Right ventricle myocardium inferior (tissue), 1 donor: ENCODE measurements at places on chromosomes 13 and 19.

DNA sequence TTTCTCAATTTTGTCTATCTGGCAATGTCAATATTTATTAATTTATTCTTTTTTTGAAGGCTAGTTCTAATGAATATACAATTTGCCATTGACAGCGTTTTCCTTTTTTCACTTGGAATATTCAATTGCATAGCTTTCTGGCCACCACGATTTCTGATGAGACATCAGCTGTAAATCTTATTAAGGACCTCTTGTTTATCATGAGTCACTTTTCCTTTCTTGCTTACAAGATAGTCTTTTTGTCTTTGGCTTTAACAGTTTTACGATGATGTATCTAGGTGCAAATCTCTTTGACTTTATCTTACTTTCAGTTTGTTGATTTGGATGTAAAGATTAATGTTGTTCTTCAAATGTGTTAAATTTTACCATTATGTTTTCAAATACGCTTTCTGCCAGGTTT is 991.6 kb upstream of the SLC10A2 start:
- no peak for DNase-seq

- DNase-seq: no peak
Observed at GRCh38 chr19:46435009-46435408, 6.3 kb upstream of the PNMA8C start.

GRCh38 chr13:30745906-30746686 is 10.8 kb downstream of the ALOX5AP start:
- no peak for DNase-seq

GRCh38 chr13:97858161-97858560 is 95.3 kb upstream of the IPO5 start:
- no peak for DNase-seq

- no peak for DNase-seq
Observed at GRCh38 chr13:43482026-43482425, 304.7 kb downstream of the ENOX1 start.

DNA sequence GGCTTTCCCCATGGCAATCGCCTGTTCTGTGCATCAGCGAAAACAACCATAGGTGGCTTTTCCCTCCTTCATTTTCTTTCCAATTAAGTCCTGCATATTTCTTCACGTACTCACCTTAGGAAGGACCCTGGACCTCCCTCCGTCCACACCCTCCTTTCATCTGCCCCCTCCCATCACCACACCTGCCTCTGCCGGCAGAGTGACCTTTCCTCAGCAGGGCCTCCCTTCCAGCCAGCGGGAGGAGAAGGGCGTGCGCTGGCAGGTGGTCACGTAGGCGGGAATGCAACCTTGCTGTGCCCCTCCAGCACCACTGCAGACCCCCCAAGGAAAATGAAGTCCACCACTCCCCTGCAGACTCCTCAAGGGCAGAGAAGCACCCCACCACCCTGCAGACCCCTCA is 61.1 kb downstream of the GSX1 start:
- no peak for DNase-seq

DNA sequence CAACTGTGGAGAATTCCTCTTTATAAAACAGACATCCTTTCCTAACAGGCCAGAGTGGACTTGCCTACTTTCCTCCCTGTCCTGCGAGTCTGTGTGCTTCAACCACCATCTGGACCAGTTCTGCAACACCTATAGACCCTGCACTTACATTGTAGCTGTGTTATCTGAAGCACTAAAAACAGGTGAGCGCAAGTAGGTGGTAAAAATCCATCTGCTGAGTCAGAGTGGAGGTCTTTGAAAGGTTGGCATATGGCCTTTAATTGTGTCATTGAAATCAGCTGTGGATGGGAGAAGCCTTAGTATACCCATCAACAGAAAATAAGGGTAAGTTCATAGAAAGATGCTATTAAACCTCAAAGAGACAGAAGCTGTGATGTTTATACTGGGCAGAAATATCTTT is 7.6 kb upstream of the NALCN start:
- DNase-seq: no peak

DNA sequence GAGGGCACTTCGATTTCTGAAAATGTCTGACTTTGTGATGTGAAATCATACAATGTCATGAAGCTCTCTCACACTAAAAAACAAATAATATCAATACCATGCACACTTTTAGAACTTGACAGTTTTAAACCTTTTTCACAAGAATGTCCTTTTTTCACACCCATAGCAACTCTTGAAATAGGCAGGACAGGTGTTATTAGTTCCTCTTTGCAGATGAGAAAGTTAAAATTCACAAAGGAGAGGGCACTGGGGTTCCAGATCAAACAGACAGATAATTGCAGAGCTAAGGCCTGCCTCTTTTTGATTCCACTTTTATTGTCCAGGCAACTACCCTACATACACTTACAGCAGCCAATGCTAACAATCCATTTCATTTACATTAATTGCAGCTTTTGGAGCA is 142.8 kb downstream of the KLF12 start:
- DNase-seq: no peak

DNA sequence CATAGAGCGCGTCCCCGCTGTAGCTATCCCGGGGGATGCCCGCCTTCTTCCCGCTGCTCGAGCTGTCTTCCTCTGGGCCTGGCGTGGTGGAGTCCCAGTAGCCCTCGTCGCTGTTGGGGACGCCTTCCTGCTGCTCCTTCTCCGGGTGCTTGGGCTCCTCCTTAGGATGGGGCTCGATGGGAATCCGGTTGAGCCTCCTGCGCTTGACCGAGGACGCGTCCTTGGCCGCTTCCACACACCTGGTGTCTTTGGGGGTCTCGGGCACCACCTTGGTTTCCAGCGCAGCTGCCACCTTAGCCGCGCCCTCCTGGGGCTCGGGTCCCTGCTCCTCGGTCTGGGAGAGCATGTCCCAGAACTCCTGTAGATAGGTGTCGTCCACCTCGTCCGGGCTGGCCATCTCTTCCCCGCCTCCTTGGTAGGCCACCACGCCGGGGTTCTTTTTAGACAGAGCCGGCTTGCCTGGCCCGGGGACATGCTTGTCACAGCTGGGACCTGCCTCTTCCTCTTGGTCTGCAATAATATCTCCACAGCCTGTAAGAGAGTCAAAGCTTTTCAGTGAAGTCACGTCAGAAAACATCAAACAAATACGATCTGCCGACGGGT is 2.0 kb downstream of the AMER2 start:
- DNase-seq: no peak

- no peak for DNase-seq
Observed at GRCh38 chr19:16325161-16325527, 518 bp downstream of the KLF2 start.

DNA sequence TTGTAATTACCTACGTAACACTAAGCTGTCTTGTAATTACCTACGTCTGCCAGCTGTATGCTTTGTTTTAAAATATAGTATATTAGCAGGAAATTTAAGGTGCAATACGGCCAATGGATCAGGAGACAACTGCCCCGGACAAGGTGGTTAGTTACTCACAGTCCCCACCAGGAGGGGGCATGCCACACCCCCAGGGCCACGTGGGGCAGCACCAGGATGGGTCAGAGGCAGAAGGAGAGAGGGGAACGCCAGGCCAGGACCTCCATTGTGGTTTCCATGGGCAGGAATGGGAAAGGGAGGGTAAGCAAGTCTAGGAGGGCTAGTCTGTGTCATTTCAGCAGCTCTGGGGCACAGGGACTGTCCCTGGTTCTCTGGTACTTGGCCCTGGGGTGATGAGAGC is 140.1 kb downstream of the URI1 start:
- DNase-seq: no peak

DNA sequence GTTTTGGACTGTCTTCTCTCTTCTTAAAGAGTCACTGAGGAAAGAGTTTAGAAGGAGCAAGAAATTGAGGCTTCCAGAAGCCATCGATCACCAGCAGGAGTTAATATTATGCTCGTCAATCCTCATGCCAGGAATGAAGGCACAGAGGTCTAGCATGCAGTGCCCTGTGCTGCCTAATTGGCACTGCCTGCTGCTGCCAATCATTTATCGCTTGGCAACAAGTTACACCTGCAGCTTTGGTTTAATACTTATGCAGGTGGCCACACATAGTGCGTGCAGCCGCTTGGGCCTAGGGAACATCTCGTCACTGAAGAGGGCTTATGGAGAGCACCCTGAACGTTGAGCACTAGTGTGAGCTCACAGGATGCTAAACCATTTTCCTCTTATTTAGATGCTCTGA is 2.7 kb upstream of the SOX1 start:
- DNase-seq: no peak

- DNase-seq: peak; percentile 98
Observed at GRCh38 chr19:17469481-17470067, 750 bp upstream of the SLC27A1 start.

- no peak for DNase-seq
Observed at GRCh38 chr13:73961181-73961580, 173.0 kb downstream of the KLF12 start.

GRCh38 chr19:16369664-16370576 is 45.3 kb downstream of the KLF2 start:
- no peak for DNase-seq

DNA sequence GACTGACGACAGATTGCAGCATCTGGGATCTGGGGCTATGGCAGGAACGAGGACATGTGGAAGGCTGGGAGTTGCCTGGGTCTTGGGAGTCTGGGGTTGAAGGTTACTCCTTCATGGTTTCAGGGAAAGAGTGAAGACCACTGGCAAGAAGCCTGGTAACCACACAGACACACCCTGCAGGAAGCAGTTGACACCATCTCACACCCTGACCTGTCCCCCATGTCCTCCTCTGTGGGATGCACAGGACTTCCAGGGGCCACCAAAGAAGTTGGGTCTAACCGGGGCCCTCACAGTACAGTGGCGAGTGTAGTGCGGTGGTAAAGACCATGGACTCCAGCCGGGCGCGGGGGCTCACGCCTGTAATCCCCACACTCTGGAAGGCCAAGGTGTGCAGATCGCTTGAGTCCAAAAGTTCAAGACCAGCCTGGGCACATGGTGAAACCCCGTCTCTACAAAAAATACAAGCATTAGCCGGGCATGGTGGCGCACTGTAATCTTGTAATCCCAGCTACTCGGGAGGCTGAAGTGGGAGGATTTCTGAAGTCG is 10.6 kb upstream of the FFAR2 start:
- DNase-seq: no peak

- no peak for DNase-seq
Observed at GRCh38 chr13:67134417-67135129, 95.6 kb downstream of the PCDH9 start.
